ENCODE measurements at places on chromosomes 7 and 10.
A peak's percentile ranks its signal among the peaks of the same experiment; 100 is the strongest.

DNA sequence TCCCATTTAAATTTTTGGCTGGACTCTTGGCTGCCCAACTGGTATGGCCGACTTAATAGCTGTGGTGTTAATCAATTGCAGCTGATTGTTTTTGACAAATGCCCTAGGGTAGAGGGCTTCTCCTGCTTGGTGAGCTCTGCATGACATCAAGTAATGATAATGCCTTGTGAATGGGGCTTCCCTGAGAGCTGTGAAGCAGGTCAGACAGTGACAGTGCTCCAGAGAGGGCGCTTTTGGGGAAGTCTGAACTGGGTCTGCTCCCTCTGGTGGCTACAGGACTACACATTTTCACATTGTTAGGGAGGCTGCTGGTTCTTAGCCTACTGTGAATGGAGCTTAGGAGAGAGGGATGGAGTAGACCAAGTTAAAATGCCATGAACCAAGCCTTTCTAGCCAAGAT is 98.8 kb downstream of the SDK1 start:
- no peak for DNase-seq

GRCh38 chr10:102540023-102540422 is 36.3 kb downstream of the SUFU start:
- DNase-seq: peak; percentile 11

- DNase-seq: peak; percentile 15
These were observed 453.2 kb upstream of the GALNT17 start for GRCh38 chr7:70678621-70679251.

DNA sequence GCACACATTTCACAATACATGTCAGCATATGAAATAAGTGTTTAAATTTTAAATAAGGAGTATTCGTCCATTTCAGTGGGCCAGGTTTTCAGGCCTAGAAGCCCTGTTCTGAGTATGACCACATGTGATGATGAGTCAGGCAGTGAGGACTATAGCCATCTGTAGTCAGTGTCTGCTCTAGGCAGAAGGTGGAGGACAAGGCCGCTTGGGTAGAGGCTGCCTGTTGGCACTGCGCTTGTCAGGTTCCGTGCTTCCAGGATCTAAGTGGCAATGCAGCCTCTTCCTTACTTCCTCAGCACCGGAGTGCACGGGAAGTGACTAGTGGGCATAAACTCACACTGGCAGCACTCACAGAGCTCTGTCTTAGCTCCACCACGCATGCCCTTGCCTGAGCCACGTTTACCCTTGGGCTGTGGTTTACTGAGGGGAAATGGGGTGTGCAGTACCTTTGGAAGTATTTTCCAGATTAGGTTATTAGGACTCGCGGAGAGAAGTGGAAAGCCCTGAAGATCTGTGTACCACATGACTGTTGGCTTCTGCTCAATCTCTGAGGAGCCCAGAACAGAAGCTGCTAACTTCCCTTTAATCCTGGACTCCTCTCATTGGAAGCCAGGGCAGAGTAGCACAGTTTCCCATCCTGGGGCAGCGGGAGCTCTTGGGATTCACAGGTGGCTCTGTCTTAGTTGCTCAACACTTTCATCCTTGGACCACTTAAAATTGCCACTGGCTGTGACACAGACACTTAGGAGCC is 87.5 kb upstream of the GJD4 start:
- DNase-seq: no peak

- no peak for DNase-seq
These were observed 200.3 kb downstream of the TEX36 start for GRCh38 chr10:125482637-125483036.

DNA sequence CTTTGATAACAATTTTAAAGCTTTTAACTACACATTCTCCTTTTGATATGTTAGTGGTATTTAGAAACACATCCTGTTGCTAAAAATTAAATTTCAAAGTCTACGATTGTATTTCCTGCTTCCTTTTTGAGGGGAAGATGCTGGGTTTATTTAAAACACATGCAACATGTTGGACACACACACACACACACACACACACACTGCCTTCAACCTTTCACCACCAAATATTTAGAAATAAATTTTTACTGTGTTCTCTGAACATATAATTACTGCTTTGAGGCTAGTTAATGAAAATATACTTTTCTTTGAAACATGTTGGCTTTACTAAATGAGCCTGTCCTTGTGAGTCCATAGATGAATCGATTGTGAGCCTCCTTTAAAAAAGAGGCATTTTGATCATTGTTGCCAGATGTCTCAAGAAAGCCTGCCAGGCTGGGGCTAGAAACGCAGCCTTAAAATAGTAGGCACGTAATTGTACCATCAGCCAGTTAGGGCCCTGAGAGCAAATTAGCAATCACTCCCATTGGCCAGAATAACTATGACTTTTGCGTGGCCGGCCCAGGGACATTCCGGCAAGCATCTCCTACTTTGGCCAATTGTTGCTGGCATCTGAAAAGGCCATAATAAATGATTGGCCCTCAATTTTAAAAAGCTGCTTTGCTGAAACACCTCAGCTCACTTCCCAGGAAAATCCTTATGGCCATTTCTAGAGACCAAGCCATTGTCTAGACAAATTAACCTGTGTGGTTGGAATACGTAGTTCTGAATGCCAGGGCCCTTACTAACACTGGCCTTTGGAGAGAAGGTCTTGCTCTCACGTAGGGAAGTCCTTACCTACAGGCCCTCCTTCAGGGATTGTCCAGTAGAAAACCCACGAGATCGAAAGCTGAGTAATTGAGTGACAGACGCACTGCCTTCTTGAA is 9.9 kb upstream of the TEX36 start:
- peak; percentile 3 for DNase-seq

GRCh38 chr7:85178531-85179298 is 8.1 kb downstream of the SEMA3D start:
- DNase-seq: no peak

GRCh38 chr7:53611043-53611442 is 575.6 kb downstream of the POM121L12 start:
- no peak for DNase-seq

DNA sequence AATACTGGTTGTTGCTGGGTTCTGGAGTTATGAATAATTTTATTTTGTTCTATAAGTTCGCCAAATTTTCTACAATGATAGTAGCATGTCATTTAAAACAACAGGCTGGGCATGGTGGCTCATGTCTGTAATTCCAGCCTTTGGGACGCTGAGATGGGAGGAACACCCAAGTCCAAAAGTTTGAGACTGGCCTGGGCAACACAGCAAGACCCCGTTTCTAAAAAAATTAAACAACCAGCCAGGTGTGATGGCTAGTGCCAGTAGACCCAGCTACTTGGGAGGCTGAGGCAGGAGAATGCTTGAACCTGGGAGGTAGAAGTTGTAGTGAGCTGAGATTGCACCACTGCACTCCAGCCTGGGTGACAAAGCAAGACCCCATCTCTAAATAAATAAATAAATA is 347.7 kb downstream of the PARD3 start:
- DNase-seq: no peak

GRCh38 chr7:135169141-135169963 is 1.2 kb downstream of the CYREN start:
- DNase-seq: peak; percentile 86

- DNase-seq: no peak
These were observed 1.1 kb downstream of the WDFY4 start for GRCh38 chr10:48685731-48686130.

DNA sequence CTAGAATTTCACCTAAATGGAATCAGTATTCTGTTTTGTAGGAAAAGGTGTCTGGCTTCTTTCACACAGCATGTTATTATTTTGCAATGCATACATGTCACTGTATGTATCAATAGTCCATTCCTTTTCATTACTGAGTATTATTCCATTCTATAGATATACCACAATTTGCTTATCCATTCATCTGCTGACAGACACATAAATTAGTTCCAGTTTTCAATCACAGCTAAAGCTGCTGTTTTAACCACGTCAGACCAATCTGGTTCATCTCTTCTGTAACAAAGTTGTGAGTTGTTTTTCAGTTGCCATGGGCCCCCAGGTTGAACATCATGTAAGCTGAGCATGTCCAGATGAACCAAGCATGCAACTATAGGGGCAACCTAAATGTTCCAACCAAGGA is 282.1 kb upstream of the MKLN1 start:
- no peak for DNase-seq

GRCh38 chr10:122504610-122504950 is 43.2 kb downstream of the HTRA1 start:
- DNase-seq: no peak

- no peak for DNase-seq
These were observed 546.9 kb downstream of the KCNMA1 start for GRCh38 chr10:77090381-77091356.

DNA sequence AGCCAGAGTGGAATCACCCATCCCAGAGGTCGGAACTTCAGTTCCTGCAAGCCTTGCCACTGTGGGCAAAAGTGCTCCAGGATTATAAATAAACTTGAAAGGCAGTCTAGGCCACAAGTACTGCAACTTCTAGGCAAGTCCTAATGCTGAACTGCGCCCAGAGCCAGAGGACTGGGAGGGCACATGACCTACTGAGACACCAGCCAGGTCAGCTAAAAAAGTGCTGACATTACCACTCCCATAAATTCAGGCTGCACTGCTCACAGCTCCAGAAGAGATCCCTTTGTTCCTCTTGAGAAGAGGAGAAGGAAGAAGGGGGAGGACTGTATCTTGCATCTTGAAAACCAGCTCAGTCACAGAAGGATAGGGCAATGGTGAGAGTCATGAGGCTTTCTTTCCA is 1084.1 kb upstream of the PHF14 start:
- DNase-seq: no peak

DNA sequence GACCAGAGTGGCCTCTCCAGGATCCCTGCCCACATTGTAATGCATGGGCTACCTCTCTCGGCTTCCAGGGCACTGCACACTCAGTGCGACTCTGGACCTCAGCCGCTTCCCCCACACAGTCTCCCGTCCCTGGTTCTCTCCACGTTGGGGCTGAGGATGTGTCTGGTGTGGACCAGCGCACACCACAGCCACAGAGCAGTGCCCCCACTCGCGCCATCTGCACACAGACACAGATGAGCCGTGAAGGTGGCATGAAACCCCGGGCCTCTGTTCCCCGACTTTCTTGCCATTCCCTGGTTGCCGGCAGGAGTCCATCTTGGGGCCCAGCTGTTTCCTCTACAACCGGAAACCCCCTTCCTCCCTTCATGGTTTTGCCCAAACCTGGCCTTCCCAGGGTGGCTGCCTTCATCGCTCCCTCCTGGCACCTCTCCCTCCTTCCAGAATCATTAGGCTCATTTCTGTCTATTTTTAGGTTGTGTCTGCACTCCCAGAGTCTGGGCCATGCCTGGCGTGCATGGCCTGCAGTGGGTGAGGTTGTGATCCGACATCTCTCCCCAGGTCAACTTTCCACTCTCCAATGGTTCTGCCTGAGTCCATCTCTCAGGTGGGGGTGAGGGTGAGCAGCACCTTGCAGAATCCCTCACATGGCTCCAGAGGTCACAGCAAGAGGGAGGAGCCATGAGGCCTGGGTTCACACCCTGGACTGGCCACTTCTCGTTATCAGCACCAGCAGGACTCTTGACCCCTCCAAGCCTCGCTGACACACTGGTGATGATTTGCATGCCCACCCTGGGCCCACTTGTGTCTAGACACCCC is 10.1 kb downstream of the RASGEF1A start:
- no peak for DNase-seq

- DNase-seq: no peak
These were observed 13.6 kb upstream of the DPYSL4 start for GRCh38 chr10:132173185-132173584.

GRCh38 chr7:2511769-2512168 is 7.8 kb upstream of the LFNG start:
- DNase-seq: no peak

- no peak for DNase-seq
These were observed 85.9 kb downstream of the GPR37 start for GRCh38 chr7:124679586-124680225.

- no peak for DNase-seq
These were observed 37.4 kb upstream of the GSAP start for GRCh38 chr7:77453531-77453930.

DNA sequence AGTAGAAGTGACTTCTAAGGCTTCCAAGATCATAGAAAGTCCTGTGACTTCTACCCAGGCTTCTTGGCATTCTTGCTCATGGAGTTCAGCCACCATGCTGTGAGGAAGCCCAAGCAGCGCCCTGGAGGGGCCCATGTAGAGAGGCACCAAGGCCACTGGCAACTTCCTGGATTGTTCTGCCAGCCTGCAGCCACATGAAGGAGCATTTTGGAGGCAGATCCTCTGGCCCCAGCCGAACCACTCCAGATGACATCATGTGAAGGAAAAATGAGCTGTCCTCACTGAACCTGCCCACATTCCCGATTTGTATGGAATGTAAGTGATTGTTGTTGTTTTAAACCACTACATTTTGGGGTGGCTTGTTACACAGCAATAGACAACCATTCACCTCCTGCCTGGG is 51.5 kb upstream of the MNX1 start:
- no peak for DNase-seq

DNA sequence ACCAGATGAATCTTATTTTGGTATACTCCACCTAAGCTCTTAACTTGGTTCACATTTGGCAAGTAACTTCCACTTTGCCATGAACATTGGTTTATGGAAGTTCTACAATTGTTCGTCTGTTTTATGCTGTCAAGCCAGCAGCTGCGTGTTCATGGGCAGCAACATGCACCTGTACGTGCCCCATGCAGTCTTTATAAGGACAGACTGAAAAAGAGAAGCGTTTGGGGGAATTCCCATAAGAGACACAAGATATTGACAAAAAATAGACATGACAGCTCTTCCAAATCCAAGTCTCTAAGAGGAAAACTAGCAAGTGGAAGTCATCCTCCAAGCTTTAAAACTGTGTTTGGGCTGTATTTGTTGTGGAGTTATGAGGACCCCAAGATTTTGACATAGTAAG is 151.6 kb downstream of the SLC16A9 start:
- DNase-seq: no peak

GRCh38 chr7:110382736-110383135 is 708.2 kb upstream of the LRRN3 start:
- no peak for DNase-seq

DNA sequence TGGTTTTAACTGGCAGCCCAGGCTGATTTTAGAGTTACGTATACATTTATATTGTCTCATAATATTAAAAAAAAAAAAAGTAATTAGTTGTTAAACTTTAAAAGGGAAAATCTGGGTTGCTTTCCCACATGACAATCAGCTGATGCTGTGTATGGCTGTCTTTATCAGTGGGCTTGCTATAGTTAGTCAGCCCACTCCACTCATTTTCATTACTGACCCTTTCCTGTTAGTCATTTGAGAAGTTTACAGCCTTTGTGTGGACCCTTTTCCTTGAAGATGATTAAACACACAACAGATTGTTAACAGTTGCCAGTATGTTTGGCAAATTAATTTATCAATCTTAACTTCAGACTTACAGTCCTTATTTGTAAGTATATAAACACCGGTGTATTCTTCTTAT is 164.5 kb upstream of the AGR3 start:
- DNase-seq: no peak

- no peak for DNase-seq
These were observed 13.4 kb downstream of the NPY start for GRCh38 chr7:24297362-24297761.

DNA sequence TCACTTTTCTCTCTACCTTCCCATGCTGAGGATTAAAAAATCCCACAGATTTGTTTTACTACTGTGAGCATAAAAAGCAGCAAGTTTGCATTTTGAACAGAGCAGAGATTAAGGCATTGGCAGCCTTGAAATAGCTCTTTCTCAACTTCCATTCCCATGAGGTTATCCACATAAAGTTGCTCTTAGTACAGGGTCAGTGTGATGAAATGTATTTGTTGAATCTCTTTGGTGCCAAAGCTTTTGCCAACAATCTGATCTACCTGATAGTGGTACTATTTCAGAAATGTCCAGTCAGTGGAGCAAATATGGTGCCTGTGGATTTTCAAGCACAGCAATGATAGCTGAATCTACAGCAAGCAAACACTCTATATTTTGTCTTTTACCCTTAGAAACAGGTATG is 254.8 kb downstream of the INHBA start:
- DNase-seq: no peak

All from foreskin keratinocyte (primary cell).